Frontal cortex (tissue), 4 donors: ENCODE measurements at places on chromosomes 12 and 14. TPM values are rescaled to one million over a fixed set of nuclear protein-coding genes. Genes with fewer than 3 reads are reported as not detected.

Gene ADSS1
- 1.6 TPM for total RNA-seq

Gene BHLHE41
- total RNA-seq: 0.41 TPM

DNA sequence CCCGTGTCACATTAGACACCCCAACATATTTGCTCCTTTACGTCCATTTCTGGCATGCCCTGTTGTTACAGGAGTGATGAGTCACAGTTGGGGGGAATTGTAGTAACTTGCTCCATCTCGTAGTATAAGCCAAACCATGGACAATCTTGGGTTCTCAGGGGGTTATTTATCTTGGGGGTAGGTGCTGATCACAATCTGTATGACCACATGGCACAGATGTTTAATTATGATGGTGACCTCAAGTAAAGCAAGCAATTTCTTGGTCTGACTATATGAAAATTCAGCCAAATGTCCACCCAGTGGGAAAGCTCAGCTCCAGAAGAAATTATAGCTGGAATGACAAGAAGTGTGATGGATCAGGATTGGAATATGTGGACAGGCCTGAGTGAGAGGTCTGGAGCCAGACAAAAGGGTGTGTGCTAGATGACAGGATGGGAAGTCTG lies 32.1 kb upstream of the STON2 start:
- DNase-seq: no peak

GRCh38 chr14:71465316-71465715 lies 466.9 kb upstream of the RGS6 start:
- no peak for DNase-seq

- DNase-seq: no peak
Measured at GRCh38 chr14:81529391-81529790, 4.3 kb downstream of the SEL1L start.

DNA sequence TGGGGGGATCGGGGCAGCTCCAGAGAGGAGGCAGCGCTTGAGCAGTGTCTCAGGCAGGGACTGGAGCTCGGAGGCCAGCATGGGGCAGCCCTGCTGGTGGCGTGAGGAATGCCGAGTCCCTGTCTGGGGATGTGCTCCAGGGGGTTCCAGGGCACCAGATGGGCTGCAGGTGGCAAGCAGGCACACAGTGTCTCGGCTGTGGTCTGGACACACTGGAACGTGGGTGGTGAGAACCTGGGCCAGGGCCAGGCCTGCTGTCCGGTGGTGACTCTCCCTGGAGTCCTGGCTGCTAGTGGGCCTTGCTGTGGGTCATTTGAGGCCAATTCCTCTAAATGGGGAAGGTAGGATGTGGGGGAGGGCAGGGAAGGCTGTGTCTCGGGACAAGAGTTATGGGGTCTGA lies 199.4 kb upstream of the RTL1 start:
- DNase-seq: no peak

GRCh38 chr12:113619202-113619601 lies 147.5 kb upstream of the LHX5 start:
- no peak for DNase-seq

GRCh38 chr14:101824339-101824727 lies 62.8 kb downstream of the PPP2R5C start:
- no peak for DNase-seq

DNA sequence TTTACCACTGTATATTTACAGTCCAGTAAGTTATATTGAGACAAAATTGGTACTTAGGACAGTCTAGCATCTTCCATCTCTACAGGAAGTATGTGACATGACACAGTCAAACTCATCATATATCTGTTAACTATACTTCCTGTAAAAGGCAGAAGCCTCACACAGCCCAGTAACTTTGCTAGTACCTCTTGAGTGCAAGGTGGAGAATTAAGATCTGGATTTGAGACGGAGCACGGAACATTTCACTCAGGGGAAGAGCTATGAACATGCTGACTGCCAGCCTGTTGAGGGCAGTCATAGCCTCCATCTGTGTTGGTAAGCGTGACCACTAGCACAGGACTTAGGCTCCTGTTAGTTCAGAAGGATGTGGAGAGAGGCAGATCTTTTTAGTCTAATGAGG lies 333.7 kb upstream of the OR4E1 start:
- DNase-seq: no peak

Gene NPFF
- total RNA-seq: not detected

Gene PPP1R36
- 0.82 TPM for total RNA-seq

Gene COX8C
- total RNA-seq: not detected

GRCh38 chr12:77599782-77600467 lies 230.8 kb upstream of the NAV3 start:
- no peak for DNase-seq

DNA sequence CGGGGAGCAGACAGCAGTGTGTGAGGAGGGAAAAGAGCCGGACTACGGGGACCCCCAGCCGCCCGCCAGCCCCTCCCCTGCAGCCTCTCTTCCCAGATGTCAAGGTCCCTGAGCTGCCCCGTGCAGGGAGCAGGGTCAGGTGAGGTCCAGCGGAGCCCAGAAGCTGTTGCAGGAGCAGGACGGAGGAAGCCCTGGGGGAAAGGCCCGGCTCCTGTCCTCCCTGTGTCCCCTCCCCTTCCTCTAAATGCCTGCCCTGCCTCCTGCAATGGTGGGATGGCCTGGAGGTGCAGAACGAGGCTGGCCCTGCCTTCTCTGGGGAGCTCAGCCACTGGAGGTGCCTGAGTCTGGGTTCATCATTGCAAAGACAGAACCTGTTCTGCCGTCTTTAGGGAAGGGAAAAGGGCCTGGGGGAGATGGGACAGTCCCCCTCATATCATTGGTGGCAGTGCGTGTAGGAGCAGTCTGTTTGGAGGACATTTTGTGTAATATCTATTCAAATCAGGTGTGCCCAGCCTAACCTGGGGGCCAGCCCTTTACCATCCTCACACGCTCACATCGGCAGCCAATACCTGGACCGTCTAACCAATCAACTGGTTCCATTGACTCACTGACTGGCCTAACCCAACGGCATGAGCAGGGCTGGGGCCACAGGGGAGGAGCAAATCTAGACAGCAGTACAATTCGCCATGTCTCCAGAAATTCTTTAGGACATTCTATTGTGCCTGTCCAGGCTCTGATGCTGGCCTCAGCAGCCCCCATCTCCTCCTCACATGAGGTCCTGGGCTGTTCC lies 364.1 kb upstream of the SFSWAP start:
- no peak for DNase-seq

Gene STAC3
- total RNA-seq: 1.6 TPM

DNA sequence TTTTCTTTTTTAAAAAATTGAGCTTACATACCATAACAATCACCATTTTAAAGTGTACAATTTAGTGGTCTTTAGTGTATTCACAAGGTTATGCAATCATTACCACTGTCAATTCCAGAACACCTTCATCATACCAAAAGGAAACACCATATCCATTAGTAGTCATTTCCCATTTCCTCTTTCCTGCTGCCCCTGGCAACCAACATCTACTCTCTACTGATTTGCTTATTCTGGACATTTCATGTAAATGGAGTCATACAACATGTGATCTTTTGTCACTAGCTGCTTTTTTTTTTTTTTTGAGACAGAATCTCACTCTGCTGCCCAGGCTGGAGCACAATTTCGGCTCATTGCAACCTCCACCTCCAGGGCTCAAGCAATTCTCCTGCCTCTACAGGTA lies 66.8 kb upstream of the CFL2 start:
- DNase-seq: no peak

Gene ARHGEF25
- 38.3 TPM for total RNA-seq

- no peak for DNase-seq
Measured at GRCh38 chr12:20453756-20454310, 85.5 kb downstream of the PDE3A start.

Gene TMEM116
- 43.2 TPM for total RNA-seq

Gene JPH4
- total RNA-seq: 32.2 TPM

DNA sequence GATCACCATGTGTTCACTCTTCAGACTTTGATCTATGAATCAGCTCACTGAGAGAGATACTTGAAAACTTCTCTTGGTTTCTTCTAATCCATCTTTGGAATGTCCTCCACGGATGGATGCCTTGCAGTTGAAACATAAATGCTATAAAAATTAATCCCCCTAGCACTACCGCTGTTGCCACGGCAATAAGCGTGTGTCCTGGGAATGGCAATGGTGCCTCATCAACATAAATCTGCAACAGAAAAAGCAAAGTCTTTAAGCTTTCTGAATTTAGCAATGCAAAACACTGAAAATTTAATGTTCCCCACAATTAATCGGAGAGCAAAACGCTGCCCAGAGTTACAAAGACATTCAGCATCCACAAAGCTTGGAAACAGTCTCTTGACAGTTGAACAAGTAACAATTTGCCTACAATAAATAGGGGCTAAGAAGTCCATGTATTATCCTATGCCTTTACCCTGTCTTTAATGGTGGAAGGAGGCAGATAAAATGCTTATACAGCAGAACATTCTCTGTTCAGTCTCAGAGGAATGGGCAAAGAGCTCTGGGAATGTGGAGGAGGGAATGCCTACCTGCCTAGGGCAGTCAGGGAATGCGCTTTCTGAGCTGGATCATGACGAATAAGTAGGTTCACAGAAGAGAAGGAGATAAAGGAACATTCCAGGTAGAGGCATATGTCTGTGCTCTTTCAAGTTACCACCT lies 70.9 kb upstream of the PPP4R3A start:
- no peak for DNase-seq

- DNase-seq: no peak
Measured at GRCh38 chr14:90853116-90853515, 36.9 kb upstream of the TTC7B start.

Gene OR6C4
- not detected for total RNA-seq

GRCh38 chr12:104738331-104738730 lies 219.8 kb downstream of the SLC41A2 start:
- DNase-seq: no peak

DNA sequence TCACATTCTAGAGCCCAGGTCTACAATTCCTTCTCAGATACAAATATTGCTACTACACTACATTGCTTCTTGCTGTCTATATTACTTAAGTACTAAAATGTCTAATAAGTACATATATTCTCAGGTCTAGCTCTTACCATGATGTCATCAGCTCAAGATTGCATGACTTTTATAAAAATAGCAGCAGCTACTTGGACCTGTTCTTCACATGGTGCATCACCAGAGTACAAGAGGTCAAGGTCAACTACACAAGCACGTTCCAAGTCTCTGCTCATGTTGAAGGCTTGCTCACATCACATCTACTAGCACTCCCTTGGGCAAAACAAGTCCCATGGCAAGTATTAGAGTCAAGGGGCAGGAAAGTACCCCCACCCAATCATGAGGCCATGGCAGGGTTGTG lies 465.6 kb downstream of the MED13L start:
- no peak for DNase-seq

DNA sequence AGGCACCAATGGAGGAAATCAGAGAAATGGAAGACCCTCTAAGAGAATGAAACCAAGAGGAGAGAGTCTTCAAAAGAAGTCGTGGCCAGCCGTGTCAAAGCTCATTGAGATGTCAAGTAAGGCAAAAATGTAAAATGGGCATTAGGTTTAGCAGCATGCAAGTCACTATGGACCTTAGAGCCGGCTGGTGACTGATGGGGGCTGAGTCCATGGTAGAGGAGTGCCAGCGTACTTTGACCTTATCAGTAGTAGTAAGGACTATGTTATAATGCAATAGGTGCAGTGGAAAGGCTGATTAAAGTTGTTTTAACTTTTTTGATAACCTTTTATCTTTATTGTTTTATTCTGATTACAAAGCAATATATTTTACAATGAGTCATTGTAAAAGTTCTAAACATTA lies 66.5 kb downstream of the ANO6 start:
- no peak for DNase-seq

DNA sequence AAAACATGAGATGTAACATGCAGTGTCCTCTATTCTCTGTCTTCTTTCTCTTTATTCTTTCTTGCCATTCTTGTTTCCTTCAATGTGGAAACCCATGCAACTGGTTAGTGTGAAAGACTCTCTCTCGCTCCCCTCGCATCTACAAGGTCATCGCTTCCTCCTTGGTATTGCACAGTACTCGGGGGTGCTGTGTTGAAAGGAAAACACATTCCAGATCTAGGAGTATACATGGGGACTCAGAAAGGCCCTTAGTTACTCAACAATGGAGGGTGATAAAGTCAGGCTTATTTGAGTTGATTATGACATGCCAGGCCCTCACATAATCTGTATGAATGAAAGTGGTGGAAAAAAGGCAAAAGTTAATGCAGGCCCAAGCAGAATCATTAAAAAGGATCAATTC lies 75.5 kb upstream of the OVCH1 start:
- DNase-seq: no peak

GRCh38 chr12:117590999-117591398 lies 229.6 kb upstream of the NOS1 start:
- no peak for DNase-seq

Gene CLECL1
- total RNA-seq: not detected

DNA sequence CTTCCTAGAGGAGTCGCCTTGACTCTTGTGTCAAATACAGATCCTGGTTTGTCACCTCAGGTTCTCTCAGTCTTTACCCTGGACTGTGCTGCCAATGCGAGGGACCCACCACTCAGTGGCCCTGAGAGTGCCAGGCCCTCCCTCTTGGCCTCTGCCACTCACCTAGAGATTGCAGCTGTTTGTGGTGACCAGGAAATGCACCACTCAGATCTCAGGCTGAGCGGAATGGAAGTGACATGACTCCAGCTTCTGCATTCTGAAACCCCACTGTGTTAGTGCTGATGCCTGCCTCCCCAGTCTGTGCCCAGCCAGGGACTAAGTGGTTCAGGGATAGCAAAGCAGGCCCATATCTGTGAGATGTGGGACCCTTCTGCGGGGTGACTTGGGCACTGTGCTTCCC lies 27.8 kb upstream of the NEDD1 start:
- DNase-seq: no peak

Gene RPGRIP1
- total RNA-seq: not detected

Gene FLVCR2
- total RNA-seq: 2.9 TPM

Gene RNASE7
- not detected for total RNA-seq

GRCh38 chr14:69231486-69231885 lies 28.5 kb upstream of the GALNT16 start:
- DNase-seq: no peak

DNA sequence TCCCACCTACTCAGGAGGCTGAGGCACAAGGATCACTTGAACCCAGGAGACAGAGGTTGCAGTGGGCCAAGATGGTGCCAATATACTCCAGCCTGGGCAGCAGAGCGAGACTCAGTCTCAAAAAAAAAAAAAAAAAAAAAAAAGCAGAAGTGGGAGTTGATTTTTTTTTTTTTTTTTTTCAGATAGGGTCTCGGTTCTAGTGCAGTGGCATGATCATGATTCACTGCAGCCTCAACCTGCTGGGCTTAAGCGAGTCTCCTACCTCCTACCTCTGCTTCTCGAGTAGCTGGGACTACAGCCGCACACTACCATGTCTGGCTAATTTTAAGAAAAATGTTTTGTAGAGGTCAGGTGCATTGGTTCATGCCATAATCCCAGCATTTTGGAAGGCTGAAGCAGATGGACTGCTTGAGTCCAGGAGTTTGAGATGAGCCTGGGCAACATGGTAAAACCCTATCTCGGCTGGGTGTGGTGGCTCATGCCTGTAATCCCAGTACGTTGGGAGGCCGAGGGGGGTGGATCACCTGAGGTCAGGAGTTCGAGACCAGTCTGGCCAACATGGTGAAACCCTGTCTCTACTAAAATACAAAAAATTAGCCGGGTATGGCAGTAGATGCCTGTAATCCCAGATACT lies 16.3 kb upstream of the HSP90AA1 start:
- no peak for DNase-seq

Gene POTEG
- not detected for total RNA-seq

GRCh38 chr14:96624661-96625425 lies 122.7 kb downstream of the PAPOLA start:
- no peak for DNase-seq

Gene TAS2R9
- total RNA-seq: 0.41 TPM

- DNase-seq: no peak
Measured at GRCh38 chr12:122518908-122519307, 7.8 kb downstream of the RSRC2 start.
